Progenitor cell of endocrine pancreas (in vitro differentiated cells): ENCODE measurements at places on chromosomes 5 and 9. TPM values are rescaled to one million over a fixed set of nuclear protein-coding genes. Genes with fewer than 3 reads are reported as not detected.

GARIN3 gene
- total RNA-seq: not detected in 2 replicates

SH3GL2 gene
- 2.1 and 3.3 TPM in 2 replicates for total RNA-seq

ACTBL2 gene
- total RNA-seq: not detected in 2 replicates

CCNJL gene
- total RNA-seq: 23.1 and 29.0 TPM in 2 replicates

FAM221B gene
- not detected in 2 replicates for total RNA-seq

GRCh38 chr5:157265714-157266285 lies at the start of gene CYFIP2:
Gene CYFIP2 (plus strand): TSS chr5:157266123. CDS start chr5:157285362, 19,239 bp downstream.
- peak; percentile 72 for DNase-seq

GRCh38 chr5:64149268-64149667 lies 16.4 kb upstream of the RNF180 start:
- DNase-seq: no peak

GRCh38 chr9:88980740-88981203 lies 10.5 kb upstream of the S1PR3 start:
- DNase-seq: no peak

- DNase-seq: no peak
These were observed 5.8 kb upstream of the SNAPC3 start for GRCh38 chr9:15416880-15417279.

GRCh38 chr5:87361536-87362213 lies 51.1 kb downstream of the CCNH start:
- DNase-seq: no peak

DNA sequence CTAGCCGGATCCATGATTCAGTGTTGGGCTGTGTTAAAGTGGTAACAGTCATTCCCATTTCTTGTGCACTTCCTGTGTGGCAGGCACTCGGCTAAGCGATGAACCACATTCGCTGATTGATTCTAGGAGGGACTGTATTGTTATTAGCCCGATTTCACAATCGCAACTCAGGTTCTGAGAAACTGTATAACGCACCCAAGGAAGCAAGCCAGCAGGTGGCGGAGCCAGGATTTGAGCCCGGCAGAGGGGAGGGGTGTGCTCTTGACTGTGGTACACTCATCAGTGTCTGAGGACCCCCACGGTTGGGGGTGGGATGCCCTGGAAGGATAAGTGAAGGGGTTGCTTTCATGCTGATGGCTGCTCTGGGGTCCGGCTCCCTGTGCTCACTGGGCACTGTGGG lies 34.7 kb downstream of the LRSAM1 start:
- no peak for DNase-seq

- no peak for DNase-seq
These were observed 255.5 kb downstream of the PBX3 start for GRCh38 chr9:126002476-126003350.

DNA sequence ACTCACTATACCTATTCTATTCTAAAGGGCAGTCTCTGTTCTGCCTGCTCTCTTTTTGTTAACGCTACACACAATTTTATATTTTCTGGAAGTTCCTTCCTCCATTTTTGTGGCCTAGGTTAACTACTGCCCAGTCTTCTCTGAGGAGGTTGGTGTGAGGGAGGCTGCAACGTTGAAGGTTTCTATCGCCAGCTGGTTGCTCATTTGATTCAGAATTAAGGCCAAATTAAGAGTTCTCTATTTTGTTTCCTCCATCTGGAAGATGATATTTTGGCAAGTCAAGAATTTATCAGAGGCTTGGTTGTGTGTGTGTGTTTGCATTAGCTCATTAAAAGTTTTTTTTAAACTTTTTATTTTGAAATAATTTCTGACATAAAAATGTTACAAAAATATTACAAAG lies 175.1 kb downstream of the ARHGAP26 start:
- no peak for DNase-seq

GRCh38 chr9:102106439-102106838 lies 368.0 kb upstream of the GRIN3A start:
- DNase-seq: no peak

DNA sequence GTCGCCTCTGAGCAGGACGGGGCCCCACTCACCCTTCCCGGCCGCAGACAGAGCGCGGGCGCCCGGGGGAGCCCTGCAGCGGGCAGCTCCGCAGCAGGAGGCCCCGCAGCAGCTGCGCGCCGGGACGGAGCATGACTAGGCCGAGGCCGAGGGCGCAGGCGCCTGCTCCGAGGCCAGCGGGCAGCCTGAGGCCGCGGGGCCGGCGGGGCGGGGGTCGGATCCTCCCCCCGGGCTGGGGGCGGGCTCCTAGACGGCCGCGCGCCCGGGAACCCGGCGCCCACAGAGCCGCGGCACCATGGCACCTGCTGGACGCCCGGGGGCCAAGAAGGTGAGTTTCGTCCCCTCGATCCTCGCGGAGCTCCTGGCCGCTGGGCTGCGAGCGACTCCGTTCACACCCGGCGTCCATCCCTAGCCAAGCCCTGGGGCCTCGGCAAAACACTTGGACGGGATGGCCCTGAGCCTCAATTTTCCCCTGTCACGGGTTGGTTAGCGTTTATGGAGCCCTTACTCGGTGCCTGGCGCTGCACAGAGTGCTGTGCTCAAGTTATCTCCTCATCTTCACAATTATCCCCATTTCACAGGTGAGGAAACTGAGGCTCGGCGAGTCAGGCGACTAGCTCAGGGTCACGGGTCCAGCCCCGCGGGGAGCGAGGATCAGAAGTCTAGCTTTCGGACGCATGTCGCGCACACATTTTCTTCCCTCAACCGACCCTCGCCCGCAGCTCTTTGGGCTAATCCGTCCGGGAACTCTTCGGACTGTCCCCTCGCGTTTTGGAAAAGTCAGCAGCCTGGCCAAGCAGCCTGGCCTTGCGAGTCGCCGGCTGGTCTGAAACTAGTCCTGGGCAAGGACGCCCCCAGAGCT lies at the start of the genes BHMT2 and DMGDH:
Gene BHMT2 (plus strand): TSS at position 280 of the 862 bp plus-strand sequence. CDS start 16 bp downstream, at position 296.
Gene DMGDH (minus strand): TSS at position 187 of the 862 bp plus-strand sequence. CDS start 54 bp downstream, at position 133.
- no peak for DNase-seq

DNA sequence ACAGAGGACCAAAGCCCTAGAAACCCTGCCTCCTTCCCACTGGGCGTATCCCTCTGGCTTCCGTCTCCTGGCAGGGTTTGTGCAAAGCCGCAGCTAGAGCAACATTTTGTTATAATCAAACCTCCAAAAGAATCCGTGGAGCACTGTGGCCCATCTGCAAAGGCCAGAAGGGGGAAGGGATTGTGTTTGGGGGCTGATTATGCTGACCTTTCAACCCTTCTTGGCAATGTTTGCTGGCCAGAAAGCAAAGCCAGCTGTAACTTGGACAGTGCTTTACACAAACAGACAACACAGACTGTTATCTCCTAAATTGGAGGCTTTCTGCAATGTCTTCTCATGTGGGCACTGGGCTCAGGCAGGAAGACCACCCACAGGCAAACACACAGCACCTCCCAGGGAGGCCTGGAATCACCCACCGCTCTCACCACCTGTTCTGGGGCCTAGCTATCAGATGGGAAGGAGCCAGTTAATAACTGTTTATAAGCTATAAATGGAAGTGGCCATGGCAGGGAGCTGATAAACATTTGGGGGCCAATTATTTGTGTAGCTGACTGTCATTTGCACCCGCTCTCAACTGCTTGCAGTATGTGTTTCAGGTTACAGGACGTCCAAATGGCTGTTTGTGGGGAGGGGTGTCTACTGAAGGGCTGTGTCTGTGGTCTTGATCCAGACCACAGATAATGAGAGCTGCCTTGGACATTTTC lies 121.6 kb upstream of the ERCC6L2 start:
- no peak for DNase-seq

DNA sequence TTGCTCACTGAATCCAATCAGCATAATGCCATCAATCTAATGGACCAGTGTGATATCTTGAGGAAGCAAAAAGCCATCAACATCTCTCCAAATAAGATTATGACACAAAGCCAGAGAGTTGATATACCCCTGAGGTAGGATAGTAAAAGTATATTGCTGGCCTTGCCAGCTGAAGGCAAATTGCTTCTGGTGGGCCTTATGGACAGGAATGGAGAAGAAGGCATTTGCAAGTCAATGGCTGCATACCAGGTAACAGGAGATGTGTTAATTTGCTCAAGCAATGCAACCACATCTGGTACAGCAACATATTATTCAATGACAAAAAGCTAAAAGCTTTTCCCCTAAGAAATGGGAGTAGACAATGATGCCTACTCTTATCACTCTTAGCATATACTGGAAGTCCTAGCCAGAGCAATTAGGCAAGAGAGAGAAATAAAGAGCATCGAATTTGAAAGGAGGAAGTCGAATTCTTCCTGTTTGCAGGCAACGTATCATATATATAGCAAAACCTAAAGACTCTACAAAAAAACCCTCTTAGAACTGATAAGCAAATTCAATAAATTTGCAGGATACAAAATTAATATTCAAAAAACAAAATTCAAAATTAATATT lies 216.1 kb upstream of the RASA1 start:
- no peak for DNase-seq

DNA sequence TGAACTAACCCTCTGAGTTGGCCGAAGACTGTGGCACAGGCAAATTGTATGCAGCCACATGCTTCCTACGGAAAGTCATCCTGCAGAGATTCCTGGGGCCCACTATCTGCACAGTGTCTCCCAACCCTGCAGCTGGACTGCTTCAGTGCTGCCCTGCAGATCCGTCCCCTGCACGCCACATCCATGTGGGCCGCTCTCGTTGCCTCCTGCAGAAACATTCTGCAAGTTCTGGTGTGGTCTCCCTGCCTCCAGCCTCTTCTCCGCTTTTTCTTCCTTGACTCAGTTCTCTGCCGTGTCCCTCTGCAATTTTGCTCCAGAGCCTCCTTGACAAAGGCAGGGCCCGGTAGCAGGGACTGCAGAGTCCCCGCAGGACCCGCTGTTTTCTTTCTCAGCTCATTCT lies 249.0 kb downstream of the AOPEP start:
- no peak for DNase-seq

GRCh38 chr5:83492331-83492730 lies 20.8 kb downstream of the VCAN start:
- no peak for DNase-seq
